ENCODE measurements at places on chromosomes 13 and 19.

DNA sequence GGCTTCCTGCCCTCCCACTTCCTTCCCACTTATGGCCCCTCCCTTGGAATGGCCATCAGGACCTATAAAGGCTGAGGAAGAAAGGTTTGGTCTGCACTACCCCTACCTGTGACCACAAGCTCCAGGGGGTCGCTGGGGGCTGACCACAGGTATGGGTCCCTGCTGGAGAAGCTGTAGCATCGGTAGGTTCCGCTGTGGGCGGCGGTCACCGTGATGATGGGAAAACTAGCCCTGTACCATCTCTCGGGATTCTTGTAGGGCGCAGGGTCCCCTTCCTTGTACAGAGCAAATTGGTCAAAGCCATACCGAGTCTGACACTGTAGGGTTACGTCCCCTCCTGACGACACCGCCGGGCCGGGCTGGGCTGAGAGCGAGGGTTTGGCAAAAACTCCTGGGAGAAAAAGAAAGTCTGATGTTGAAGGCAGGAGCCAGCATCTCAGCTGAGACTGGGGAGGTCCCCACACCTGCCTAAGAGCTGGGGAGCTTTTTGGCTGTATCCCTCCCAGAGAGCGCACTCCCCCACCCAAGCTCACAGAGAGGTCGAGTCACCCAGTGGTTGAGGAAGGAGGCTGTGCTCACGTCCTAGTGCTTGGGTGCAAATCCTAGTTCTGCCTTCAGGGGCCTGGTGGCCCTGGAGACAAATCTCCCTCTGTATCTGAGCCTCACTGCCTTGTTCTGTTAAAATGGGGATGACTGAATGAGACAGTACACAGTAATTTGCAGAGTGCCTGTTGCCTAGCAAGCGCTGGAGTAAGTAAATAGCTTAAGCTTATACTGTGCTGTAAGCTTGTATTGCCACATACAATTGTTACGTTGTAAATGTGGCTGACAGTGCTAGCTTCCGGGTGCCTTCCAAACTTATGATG lies 10.4 kb downstream of the GP6 start:
- no peak for DNase-seq

DNA sequence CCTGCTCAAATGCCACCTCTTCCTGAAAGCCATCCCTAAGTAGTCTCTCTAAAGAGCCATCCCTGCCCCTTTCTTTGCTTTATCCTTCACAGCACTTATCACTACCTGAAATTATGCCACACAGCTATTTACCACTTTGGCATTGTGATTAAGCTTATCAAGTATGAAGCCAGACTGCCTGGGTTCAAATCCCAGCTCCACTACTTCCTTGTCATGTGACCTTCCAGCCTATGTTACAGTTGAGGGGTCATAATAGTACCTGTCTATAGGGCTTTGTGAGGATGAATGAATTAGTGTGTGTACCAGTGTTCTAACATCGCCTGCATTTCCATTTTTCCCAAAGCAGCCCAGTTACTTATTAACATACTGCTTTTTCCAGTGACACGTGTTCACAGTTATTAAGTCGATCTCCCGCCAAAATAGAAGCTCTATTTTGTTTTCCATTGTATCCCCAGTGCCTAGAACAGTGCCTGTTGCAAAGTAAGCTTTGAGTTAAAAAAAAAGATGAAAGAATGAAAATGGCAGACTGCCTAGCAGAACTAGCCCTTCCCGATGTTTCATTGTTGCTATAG lies 32.8 kb downstream of the ZSWIM9 start:
- no peak for DNase-seq

DNA sequence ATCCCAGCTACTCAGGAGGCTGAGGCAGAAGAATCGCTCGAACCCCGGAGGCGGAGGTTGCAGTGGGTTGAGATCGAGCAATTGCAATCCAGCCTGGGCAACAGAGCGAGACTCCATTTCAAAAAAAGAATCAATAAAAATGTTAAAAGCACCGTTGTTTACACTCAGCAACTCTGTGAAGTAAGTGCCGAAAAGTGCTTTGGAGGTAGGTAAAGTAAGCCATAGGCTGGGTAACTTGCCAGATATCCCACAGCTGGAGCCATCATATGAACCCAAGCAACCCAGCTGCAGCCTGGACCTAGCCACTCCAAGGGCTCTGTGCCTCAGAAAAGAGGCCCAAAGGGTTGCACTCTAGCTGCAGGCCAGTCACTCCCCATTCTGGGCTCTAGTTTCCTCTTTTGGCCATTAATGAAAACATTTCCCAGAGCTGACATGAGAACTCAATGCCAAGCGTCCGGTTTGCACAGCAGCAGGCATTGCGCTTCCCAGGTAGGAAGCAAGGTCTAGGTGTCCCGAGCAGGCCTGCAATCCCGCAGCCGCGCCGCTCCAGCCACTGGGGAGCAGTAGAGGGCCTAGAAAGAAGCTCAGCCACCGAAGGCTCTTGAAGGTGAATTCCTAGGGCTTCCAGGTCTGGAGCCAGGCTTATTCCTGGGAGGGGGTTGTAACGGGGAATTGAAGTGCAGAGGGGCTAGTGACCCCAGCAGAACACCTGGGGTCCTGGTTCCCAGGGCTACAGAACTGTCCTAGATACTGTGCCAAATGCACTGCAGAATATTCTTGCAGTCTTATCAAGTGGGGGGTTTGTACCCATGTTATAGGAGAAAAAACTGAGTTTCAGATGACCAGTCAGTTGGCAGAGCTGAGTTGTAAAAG lies 4.1 kb upstream of the CD79A start:
- DNase-seq: peak; percentile 67

- no peak for DNase-seq
Measured at GRCh38 chr13:37656247-37656940, 57.8 kb upstream of the POSTN start.

DNA sequence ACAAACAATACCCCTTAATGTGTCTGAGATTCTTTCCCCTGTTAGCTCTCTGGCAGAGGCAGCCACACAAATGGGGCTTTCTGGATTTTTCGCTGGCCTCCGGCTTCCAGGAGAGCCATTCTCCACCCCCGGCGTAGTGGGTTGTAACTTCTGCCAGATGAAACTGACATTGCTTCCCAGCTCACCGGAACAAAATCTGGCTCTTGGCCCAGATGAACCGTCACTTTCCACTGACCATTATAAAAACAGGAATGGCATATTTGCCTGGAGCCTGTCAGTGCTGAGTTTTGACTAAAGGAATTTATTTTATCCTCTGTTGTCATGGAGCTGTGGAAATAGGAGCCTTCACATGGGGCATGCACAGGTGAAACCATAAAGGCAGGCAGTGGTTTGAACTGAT lies 120.6 kb upstream of the GPR12 start:
- peak; percentile 2 for DNase-seq

DNA sequence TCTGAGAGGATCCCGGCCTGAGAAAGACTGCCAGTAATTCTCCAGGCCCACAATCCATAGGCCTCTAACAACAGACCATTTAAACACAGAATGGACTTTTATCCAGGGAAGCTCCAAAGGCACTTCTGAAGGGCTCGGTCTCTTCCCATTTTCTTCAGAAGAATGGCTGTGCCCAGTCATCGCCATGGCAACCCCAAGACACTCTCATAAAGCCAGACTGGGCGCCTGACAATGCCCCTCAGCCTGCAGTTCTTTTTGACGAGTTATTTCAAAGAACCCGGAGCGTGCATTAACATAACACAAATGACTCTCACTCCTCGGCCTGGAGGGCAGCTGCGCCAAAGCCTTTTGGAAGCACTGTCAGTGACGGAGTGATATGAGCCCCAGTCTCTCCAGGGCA lies 61.0 kb downstream of the RASA3 start:
- DNase-seq: no peak

GRCh38 chr19:48445256-48445605 lies 552 bp upstream of the GRWD1 start:
- DNase-seq: peak; percentile 47

DNA sequence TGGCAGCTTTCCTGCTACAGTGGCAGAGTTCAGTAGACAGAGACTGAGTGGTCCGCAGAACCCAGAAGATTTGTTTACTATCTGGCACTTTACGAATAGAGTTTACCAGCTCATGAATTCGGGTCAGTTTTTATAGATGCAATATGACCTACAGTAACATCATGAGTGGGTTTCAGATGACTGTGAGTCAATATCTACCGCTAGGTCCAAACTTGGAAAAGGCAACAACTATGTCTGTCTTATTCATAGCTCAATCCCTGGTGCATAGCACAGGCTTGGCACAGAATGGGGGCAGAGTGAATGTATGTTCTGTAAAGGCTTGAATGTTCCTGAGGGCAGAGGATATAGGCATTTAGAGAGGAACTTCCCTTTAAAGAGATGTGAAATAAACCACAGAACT lies 65.2 kb downstream of the RAP2A start:
- no peak for DNase-seq

DNA sequence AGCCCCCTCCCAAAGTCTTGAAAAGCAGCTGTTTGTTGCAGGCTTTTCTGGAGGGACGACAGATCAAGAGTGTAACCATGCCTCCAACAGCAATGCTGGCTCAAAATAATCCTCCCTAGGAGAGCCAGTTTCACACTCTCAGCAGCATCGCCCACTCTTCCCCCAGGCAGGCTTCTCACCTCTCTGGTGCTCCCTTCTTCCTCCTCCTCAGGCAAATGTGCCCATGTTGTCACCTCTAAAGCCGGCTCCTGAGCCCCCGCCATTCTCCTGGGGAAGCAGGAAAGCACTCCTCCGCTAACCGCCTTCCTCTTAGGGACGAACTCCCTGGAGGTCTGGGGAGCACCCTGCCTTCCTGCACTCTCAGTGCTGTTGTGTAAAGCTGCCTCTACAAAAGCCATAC lies 98.9 kb upstream of the SGCG start:
- no peak for DNase-seq

DNA sequence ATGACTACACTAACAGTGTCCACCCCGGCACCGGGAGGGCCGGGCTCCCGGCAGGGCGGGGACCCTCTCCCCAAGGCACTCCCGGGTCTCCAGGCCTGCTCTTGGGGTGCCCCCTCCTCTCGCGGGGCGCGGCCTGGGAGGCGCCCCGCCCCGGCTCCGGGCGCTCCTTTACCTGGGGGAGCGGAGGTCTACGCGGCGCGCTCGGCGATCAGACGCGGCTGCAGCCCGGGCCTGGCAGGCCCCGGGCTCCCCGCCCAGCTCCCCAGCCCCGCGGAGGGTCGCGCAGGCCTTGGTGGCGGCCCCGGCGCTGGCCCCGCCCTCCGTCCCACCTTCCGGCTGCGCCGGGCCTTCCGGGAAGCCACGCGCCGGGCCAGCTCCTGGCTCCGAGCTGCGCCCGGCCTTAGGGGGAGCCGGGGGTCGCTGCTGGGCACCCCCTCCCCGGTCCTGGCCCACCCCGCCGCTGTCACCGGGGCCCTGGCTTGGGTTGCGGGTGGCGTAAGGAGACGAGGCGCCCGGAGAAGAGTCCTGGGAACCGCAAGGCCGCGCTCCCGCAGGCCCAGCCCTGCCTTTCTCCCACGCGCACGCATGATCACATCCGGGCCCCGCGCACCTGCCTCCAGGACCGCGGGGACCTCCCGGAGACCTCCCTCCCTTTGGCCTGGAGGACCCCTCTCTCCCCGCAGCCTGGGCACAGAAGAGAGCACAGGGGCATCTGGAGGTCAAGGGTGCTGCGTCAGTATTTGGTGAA lies at the start of gene C19orf12:
C19orf12 (minus strand) TSS at position 309 of the 748 bp plus-strand sequence. CDS start 6,848 bp downstream, outside the sequence.
- peak; percentile 49 for DNase-seq

- no peak for DNase-seq
Measured at GRCh38 chr19:10749435-10750384, 31.8 kb downstream of the DNM2 start.

DNA sequence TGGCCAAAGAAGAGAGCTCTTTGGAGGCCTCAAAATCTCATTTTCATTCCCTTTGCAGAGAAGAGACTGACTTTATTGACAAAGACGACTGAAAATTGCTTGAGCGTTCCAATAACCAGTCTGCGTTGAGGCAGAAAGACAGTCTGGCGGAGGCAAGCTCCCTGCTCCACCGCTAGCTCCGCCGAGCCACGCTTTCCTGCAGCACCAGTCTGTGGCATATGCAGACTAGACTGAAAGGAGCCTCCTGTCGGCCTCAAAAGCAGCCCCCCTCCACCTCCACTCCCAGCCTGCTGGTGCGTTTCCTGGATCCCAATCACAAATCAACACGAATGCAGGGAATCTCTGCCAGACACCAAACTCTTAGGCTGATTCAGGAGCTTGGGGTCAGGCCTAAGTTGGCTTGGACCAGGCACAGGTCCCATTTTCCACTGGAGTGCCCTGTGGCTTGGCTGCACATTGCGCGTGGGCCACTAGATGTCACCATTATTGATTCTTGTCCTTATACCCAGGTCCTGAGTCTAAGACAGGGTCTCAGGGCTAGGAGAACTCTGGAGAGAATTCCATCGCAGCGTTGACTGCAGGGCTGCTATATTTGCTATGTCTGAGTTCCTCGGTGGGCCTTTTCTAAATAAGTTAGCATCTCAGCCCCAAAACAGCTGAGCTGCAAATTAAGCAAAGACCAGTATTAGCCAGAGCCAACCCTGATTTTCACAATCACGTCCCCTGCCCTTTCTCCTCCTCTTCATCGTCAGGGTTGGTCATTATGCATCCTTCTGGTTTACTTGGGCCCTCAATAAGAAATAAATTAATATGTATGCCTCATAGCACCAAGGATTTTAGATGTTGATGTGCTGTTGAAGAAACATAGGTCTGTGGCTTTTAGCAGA lies 5.2 kb upstream of the ZNF507 start:
- DNase-seq: peak; percentile 5

DNA sequence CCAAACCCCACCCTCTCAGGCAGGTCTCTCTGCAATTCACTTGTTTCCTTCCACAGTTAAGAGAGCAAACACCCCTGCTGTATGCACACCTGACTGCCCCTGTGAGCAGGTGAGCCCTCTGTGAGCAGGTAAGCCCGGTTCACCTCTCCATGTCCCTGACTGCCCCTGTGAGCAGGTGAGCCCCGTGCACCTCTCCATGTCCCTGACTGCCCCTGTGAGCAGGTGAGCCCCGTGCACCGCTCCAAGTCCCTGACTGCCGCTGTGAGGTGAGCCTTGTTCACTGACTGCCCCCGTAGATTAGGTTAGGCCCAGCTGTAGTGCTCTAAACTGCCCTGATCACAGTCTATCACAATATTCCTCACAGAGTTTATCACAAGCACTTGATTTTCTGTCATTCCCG lies 29.2 kb downstream of the TMTC4 start:
- DNase-seq: peak; percentile 85

DNA sequence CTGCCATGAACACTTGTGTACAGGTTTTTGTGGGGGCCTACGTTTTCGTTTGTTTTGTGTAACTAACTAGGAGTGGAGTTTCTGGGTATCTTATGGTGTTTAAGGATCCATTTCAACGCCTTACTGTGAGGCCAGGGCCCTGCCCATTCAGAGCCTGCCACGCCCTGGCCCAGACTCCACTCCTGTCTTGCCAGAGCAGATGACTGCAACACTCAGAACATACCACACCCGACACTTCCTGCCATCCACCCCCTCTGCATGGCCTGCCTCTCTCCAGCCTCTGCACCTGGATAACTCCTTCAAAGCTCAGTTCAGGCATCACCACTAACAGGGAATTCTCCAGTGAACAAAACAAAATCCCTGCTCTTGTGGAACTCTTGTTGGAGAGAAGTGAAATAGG lies 43.2 kb downstream of the RGCC start:
- DNase-seq: no peak

Measured in NCI-H2081 (cell line).